Activated CD4-positive, CD25-positive, alpha-beta regulatory T cell treated with anti-CD3 and anti-CD28 coated beads, Interleukin-2, amount 50 U/mL, for 16 hours (primary cell): ENCODE measurements at places on chromosomes 3 and 15.

DNA sequence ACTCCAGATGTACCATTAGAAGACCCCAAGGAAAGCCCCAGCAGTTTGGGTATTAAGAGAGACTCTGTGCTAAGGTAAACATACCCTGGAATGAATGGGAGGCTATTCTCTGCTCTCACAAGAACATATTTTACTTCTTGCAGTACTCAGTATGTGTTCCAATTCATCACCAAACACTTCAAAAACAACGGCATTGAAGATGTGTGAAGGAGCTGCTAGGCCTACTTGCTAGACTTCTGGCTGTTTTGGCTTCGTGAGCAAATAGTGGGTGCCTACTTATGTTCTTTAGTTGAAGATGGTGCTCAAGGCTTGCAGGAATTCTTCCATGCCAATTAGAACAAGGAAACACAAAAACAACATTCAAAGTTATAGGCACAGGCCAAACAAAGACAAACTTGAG, 514.5 kb downstream of the ROBO1 start:
- no peak for DNase-seq

DNA sequence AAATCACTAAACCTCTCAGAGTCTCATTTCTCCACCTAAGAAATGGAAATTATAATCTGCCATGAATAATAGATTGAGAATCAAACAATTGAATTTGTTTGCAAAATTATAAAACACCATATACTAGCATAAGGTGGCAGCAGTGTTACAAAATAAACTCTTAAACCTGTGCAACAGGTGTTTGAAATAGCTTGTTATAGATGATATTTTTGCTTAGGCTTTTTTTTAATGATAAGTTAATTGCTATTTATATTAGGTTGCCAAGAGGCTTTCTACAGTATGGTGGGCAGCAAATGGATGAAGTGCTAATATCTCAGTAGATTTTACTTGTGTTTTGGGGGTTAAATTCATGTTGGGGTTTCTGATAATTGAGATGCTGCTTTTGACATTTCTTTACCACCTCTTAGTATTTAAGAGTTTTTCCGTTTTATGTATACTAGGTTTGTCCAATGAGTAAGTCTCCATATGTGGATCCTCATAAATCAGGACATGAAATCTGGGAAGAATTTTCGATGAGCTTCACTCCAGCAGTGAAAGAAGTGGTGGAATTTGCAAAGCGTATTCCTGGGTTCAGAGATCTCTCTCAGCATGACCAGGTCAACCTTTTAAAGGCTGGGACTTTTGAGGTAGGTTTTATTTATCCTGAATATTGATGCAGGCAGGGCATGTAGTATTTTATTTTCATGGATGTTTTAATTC, 19.6 kb downstream of the NR1D2 start:
- no peak for DNase-seq

- DNase-seq = no peak
Observed at GRCh38 chr3:120670576-120670975, 11.5 kb downstream of the HGD start.

DNA sequence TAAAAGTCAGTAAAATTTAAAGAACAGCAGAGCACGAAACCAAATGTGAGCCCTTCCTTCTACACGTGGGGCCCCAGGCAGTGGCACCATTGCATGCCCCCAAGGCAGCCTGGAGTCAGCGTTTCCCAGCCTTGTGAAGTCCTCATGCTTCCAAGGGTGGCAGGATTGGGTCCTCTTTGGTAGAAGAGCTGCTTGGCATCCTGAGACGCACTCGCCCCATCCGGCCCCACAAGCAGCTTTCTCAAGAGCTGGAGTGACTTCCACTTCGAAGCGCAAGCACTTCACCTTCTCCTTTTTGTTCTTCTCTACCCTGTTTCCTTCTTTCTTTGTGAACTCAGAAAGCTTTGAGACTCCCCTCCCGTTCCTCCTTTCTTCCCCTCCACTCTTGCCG, 34.7 kb downstream of the ZNF710 start:
- no peak for DNase-seq

DNA sequence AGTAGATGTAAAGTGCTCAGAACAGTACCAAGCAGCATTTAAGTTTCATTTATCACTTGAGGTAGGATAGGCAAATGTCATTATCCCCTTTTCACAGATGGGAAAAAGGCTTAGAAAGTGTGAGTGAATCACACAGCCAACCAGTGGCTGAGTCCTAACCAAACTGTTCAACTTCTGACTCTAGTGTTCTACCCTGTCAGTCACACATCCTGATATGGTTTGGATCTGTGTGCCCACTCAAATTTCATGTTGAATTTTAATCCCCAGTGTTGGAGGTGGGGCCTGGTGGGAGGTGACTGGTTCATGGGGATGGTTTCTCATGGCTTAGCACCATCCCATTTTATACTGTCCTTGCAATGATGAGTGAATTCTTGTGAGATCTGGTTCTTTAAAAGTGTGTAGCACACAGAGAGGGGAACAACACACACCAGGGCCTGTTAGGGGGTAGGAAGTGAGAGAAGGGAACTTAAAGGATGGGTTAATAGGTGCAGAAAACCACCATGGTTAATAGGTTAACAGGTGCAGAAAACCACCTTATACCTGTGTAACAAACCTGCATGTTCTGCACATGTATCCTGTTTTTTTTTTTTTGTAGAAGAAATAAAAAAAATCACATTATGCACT, 304.7 kb downstream of the SUCLG2 start:
- no peak for DNase-seq

DNA sequence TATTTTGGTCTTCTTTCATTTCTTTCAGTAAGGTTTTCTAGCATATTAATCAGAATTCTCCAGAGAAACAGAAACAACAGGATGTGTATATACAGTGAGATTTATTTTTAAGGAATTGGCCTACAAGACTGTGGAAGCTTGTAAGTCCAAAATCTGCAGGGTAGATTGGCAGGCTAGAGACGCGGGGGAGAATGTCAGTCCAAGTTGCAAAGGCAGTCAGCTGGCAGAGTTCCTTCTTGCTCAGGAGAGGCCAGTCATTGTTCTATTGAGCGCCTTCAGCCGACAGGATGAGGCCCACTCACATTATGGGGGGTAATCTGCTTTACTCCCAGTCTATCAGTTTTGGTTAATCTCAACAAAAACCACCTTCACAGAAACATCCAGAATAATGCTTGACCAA, 133.4 kb upstream of the UBE3A start:
- no peak for DNase-seq

DNA sequence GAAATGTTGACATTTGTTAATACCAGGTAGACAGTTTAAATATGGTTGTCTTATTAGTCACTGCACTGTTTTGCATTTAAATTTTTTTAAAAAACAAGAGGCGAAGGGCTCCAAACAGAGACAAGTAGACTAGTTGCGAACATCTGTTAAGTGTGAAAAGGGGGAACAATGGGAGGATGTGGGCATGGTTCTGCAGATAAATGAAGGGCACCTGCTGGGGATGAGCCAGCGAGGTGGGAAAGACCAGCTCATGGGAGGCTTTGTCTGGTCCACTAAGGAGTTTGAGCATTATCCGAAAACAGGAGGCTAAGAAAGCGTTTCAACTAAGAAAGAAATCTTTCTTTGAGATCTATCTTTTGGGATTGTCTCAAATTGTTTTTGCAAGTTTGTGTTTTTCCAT, 72.7 kb downstream of the FBN1 start:
- no peak for DNase-seq

- no peak for DNase-seq
Observed at GRCh38 chr15:48046813-48047438, 73.9 kb upstream of the SLC24A5 start.

GRCh38 chr15:80455668-80456442, 51.7 kb downstream of the ARNT2 start:
- DNase-seq = peak; percentile 5

DNA sequence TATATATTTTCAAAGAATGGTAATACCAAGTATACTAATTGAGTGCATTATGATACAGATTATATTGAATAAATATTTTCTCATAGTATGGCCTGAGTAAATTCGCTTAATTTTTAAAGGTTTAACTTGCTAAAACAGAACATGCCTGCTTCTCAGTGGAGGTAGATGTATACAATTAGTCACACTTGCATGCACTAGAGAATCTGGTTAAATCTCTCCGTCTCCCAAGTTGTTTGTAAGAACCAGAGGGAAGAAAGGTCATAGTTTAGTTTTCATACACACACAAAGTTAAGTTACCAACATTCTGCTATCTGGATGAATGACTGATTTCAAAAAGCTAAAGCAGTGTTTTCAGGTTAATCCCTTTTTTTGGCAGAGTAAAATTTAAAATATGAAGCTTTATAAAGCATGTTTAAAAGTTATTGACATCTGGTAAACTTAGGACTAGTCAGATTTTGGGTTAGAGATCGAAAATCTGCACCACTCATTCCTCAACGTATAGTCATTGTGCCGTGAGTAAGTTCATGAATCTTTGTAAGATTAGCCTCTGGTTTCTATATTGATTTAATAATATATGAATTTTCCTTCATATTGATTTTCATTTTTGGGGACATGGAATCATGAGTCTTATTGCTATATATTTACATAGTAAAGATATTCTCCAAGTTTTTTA, 117.6 kb upstream of the SAMMSON start:
- no peak for DNase-seq

DNA sequence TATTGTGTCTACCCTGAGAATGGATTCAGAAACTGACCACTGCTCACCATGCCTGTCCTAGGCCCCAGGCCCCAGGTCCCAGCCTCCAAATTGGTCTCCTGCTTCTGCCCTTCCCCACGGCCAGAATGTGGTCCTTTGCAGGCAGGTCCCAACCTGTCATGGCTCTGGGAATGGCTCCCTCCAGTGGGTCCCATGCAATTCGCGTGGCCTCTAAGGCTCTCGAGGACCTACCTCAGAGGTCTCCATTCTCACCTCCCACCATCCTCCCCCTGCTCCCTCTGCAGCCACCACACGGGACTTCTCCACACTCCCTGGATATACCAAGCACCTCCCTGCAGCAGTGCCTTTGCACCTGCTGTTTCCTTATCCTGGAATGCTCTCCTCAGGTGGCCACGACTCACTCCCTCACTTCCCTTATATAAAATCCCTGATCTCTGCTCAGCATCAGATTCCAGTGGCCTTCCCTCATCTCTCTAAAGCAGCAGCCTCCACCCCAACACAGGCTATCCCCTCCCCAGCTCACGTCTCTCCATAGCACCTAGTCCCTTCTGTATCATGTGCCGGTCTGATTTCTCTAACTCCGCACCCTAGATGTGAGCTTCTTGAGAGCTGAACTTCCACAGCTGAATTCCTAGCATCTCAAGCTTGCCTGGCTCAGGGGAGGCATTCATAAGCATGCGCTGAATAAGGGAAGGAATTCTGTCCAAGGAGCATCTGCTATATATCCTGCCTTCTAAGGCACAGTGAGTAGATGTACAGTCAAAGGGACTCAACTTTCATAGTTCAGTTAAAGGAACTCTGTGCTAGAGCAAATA, 56.9 kb downstream of the ARRDC4 start:
- no peak for DNase-seq

- no peak for DNase-seq
Observed at GRCh38 chr3:110327870-110328269, 743.7 kb upstream of the NECTIN3 start.

DNA sequence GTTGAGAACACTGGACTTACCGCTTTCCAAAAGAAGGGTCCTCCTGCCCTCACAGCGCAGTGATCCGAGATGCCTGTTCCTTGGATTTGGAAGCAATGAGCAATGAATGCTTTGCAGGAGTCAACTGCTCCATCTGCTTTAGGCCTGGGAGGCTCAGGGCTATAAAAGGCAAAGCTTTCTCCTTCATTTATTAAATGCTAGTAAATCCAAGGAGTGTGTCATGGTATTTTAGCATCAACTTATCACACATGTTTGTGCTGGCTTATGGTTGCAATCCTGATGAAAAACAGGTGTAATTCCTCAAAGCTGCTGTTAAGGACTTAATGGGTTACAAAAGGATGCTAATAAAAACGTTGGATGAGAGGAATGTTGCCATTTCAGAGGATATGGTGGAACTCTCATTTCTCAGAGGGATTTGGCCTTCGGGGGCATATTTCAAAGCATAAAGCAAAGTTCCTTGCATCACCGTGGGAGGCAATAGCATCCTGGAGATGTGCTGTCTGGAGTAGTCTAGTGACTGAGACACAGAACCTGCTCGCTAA, 158.5 kb upstream of the TPM1 start:
- no peak for DNase-seq

- no peak for DNase-seq
Observed at GRCh38 chr3:129938140-129938930, 36.2 kb upstream of the TRH start.

DNA sequence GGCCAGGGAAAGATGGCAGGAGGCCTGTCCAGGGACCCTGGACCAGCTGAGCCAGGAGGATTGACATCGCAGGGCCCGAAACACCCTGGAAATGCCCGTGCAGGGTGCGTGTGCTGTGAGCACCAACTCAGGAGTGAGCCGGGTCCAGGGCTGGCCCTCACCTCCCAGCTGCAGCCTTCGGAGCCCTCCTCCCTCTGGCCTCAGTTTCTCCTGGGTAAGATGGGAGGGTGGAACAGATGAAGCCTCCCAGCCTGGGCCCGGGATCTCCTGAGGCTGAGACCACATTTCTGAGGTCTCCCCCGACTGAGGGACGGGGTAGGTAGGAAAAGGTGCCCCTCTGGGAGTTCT, 5.3 kb upstream of the CALML4 start:
- no peak for DNase-seq

- DNase-seq = no peak
Observed at GRCh38 chr3:38827791-38828190, 11.8 kb upstream of the SCN10A start.

DNA sequence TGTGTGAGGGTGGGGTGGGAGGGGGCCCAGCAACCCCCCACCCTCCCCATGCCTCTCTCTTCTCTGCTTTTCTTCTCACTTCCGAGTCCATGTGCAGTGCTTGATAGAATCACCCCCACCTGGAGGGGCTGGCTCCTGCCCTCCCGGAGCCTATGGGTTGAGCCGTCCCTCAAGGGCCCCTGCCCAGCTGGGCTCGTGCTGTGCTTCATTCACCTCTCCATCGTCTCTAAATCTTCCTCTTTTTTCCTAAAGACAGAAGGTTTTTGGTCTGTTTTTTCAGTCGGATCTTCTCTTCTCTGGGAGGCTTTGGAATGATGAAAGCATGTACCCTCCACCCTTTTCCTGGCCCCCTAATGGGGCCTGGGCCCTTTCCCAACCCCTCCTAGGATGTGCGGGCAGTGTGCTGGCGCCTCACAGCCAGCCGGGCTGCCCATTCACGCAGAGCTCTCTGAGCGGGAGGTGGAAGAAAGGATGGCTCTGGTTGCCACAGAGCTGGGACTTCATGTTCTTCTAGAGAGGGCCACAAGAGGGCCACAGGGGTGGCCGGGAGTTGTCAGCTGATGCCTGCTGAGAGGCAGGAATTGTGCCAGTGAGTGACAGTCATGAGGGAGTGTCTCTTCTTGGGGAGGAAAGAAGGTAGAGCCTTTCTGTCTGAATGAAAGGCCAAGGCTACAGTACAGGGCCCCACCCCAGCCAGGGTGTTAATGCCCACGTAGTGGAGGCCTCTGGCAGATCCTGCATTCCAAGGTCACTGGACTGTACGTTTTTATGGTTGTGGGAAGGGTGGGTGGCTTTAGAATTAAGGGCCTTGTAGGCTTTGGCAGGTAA, 8.1 kb downstream of the FAM131A start:
- no peak for DNase-seq

GRCh38 chr15:72535911-72536310, 61.8 kb downstream of the ARIH1 start:
- DNase-seq = no peak

GRCh38 chr3:133475245-133476010, 75.6 kb downstream of the BFSP2 start:
- DNase-seq = no peak
